ENCODE measurements at places on chromosomes 12 and 14.

- no peak for DNase-seq
These were observed 1449.4 kb downstream of the LRFN5 start for GRCh38 chr14:43056106-43056505.

DNA sequence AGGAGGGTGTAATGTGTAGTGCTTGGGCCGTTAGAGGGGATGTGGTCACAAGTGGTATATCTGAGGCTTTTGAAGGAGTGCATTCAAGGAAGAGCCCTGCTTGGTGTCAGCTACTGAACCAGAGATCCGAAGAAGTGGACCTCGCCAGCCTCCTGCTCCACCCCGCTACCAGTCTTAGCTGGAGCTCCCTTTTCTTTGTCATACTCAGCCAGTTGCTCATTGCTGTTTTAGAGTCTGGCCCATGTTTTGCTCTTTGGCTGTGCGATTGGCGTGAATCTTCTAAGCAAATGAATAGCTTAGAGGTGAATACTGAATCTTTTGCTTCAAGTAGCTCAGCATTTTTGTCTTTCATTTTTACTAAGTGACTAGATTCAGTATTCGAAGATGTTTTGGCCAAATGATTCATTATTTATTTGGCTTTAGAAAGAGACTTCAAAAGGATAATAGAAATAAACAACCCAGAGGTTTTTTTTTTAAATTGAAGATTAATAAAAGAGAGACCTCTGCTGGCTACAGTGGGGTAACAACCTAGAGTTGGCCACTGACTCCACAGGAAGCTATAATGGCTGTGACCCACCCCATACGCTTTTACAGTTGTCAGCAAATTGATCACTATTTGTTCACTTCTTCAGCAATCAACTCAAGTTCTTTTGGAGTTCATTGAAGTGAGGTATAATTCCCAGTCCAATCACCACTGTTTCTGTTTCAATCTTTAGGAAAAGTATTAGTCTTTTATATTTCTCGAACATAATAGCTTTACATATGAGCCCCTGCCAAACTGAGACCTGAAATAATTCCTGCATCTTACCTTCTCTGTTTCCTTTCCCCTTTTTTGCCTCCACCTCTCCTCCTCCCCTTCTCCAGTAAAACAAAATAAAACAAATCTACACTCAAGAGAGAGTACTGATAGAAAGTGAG lies 19.9 kb downstream of the CDKN1B start:
- DNase-seq, result no peak

DNA sequence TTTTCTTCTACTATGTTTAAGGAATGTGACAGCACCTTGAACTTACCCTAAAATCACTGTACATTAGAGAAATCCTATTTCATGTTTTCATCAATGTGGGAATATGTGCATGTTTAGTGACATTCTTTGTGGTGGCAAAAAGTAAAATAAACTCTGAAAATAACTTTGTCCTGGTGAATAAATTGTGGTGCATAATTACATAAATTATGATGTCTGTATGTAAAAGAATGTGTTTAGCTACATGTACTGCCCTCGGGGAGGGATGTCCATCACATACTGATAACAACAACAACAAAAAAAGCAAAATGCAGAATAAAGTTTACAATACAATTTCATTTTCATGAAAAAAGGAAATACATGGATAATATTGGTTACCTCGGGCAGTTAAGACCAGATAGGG lies 157.3 kb downstream of the METTL25 start:
- no peak for DNase-seq

DNA sequence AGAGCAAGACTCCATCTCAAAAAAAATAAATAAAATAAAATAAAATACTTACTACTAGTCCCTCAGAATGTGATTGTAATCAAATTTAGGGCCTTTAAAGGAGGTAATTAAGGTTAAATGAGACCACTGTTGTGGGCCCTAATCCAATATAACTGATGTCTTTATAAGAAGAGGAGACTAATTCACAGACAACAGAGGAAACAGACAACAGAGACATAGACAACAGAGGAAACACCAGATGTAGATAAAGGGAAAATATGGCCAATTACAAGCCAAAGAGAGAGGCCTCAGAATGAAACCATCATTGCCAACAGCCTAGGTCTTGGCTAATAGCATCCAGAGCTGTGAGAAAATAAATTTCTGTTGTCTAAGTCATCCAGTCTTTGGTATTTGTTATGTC lies 669.0 kb upstream of the FOXG1 start:
- DNase-seq, result no peak

- DNase-seq, result no peak
These were observed 91.2 kb downstream of the ADGRD1 start for GRCh38 chr12:131044760-131045381.

- no peak for DNase-seq
These were observed 44.6 kb downstream of the SFSWAP start for GRCh38 chr12:131755305-131756113.

- DNase-seq, result no peak
These were observed 19.2 kb downstream of the GPHB5 start for GRCh38 chr14:63299351-63300110.

DNA sequence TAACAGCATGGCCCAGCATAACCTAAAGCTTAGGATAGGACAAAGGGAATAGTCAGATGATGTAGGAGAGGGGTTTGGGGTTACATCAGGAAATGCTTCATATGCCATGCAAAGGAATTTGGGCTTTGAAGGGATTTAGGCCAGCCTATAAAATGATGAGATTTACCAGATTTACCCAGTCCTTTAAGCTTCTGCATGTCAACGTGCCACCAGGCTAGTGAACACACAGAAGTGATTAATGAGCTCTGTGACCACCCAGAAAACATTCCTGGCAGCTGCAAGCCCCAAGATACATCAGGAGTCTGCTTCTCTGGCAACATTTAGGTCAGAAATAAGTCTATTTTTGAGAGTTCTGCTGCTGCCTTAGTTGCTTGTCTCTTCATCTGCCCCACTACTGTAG lies 118.3 kb downstream of the LRIG3 start:
- no peak for DNase-seq

GRCh38 chr14:65709576-65709975 lies 297.0 kb downstream of the FUT8 start:
- DNase-seq, result no peak

GRCh38 chr14:106372870-106373652 lies 846.7 kb downstream of the TMEM121 start:
- no peak for DNase-seq
